ENCODE measurements at places on chromosomes 2 and 18. TPM values are rescaled to one million over a fixed set of nuclear protein-coding genes. Genes with fewer than 3 reads are reported as not detected.

RPRM gene
- total RNA-seq: not detected

EFR3B gene
- 1.4 TPM for total RNA-seq

ANKRD36C gene
- total RNA-seq: 17.2 TPM

IL36RN gene
- total RNA-seq: 0.09 TPM

KATNAL2 gene
- 3.6 TPM for total RNA-seq

ANKRD30BL gene
- not detected for total RNA-seq

MROH2A gene
- under 0.01 TPM for total RNA-seq

METTL4 gene
- 8.0 TPM for total RNA-seq

NYAP2 gene
- total RNA-seq: not detected

NEDD4L gene
- total RNA-seq: 1.4 TPM

CFAP221 gene
- total RNA-seq: not detected
